ENCODE measurements at places on chromosomes 3 and 15. TPM values are rescaled to one million over a fixed set of nuclear protein-coding genes. Genes with fewer than 3 reads are reported as not detected.

ECE2 gene
- total RNA-seq, result not detected

CKMT1B gene
- total RNA-seq, result not detected

LTK gene
- total RNA-seq, result 0.21 TPM

NOX5 gene
- total RNA-seq, result 0.07 TPM

AP3B2 gene
- total RNA-seq, result not detected

MESP2 gene
- not detected for total RNA-seq

NT5DC2 gene
- 327 TPM for total RNA-seq

GHSR gene
- total RNA-seq, result not detected

SLC28A2 gene
- not detected for total RNA-seq

TERC gene
- total RNA-seq, result 10.0 TPM

MELTF gene
- 2.3 TPM for total RNA-seq

AGBL1 gene
- not detected for total RNA-seq

C2CD4A gene
- 1.1 TPM for total RNA-seq

ANKUB1 gene
- not detected for total RNA-seq

SLC9A9 gene
- total RNA-seq, result 1.3 TPM

DNAH1 gene
- 5.8 TPM for total RNA-seq

OSTN gene
- not detected for total RNA-seq

CCDC71 gene
- total RNA-seq, result 23.5 TPM

TNFSF10 gene
- total RNA-seq, result 18.5 TPM

CLDN16 gene
- total RNA-seq, result not detected

BNC1 gene
- total RNA-seq, result 2.9 TPM

ZCWPW2 gene
- 0.40 TPM for total RNA-seq

GPR87 gene
- total RNA-seq, result not detected

PAK6 gene
- total RNA-seq, result not detected

MSL2 gene
- total RNA-seq, result 21.9 TPM

ADAMTS7 gene
- 64.7 TPM for total RNA-seq

ATP2B2 gene
- total RNA-seq, result not detected

DOCK3 gene
- 0.16 TPM for total RNA-seq

STRA6 gene
- total RNA-seq, result not detected

CPNE9 gene
- not detected for total RNA-seq

ZPLD1 gene
- total RNA-seq, result not detected

ZNF860 gene
- 0.73 TPM for total RNA-seq

IRAK2 gene
- total RNA-seq, result 11.1 TPM

CLRN1 gene
- total RNA-seq, result not detected

ITIH3 gene
- not detected for total RNA-seq

RBPMS2 gene
- total RNA-seq, result 7.6 TPM

ROBO1 gene
- total RNA-seq, result 26.4 TPM

CACNA2D3 gene
- not detected for total RNA-seq

C3orf49 gene
- total RNA-seq, result not detected

GP5 gene
- not detected for total RNA-seq

CCR3 gene
- total RNA-seq, result not detected

SLCO3A1 gene
- total RNA-seq, result 0.83 TPM

FAM174B gene
- total RNA-seq, result 30.2 TPM

GOLGA6L10 gene
- 3.9 TPM for total RNA-seq

All from endothelial cell of umbilical vein (primary cell).